ENCODE measurements at places on chromosomes 1 and 21.

- DNase-seq, result peak; percentile 59
These were observed 5.1 kb upstream of the CLEC20A start for GRCh38 chr1:178501705-178502329.

DNA sequence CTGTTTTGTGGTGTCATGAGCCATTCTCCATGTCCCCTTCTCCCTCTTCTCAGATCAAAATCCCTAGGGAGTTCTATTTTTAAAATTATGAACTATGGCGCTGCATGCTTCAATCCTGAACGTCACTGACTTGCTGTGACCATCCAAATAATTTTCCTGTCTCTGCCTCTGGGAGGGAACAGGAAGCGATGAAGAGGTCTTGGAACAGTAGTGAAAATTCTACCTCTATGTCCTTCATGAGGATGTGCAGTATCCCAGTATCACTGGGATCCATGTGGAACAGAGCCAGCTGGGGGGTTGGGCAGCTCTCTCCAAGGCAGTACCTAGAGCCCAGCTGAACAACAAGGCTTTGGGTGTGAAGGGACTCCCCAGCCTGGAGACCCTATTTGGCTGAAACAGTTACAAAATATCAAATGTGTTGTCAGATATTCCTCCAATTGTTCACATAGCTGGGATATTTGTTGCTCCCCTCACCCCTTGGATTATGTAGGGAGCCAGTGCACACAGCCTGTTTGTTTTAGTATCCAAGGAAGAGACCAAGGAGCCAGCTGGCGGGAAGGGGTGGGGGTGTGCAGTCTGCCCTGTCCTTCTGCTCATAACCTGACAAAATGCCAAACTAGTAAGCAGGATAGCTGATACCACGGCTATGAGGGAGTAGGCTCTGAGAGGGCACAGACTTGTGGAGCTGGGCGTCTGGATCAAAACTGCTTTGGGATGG lies 7.6 kb downstream of the DCLRE1B start:
- DNase-seq, result no peak

DNA sequence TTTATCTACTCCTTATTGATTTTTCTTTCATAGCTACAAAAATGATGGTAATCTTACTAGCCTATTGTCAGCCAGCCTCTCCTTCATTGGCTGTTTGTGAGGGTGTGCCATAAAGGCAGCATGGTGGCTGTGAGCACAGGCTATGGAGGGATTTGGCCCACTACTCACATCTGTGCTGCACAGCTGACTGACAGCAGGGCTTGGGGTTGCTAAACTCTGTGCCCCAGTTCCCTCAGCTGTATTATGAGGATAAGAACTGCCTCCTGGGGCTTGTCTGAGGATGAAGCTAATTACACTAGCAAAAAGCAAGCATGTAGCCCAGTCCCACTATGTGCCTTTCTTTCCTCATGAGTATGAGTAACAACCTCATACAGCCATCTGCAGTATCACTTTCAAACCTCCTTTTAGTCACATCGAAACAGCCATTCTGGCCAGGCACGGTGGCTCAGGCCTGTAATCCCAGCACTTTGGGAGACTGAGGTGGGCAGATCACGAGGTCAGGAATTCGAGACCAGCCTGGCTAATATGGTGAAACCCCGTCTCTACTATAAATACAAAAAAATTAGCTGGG lies 66.2 kb downstream of the COQ8A start:
- DNase-seq, result no peak

DNA sequence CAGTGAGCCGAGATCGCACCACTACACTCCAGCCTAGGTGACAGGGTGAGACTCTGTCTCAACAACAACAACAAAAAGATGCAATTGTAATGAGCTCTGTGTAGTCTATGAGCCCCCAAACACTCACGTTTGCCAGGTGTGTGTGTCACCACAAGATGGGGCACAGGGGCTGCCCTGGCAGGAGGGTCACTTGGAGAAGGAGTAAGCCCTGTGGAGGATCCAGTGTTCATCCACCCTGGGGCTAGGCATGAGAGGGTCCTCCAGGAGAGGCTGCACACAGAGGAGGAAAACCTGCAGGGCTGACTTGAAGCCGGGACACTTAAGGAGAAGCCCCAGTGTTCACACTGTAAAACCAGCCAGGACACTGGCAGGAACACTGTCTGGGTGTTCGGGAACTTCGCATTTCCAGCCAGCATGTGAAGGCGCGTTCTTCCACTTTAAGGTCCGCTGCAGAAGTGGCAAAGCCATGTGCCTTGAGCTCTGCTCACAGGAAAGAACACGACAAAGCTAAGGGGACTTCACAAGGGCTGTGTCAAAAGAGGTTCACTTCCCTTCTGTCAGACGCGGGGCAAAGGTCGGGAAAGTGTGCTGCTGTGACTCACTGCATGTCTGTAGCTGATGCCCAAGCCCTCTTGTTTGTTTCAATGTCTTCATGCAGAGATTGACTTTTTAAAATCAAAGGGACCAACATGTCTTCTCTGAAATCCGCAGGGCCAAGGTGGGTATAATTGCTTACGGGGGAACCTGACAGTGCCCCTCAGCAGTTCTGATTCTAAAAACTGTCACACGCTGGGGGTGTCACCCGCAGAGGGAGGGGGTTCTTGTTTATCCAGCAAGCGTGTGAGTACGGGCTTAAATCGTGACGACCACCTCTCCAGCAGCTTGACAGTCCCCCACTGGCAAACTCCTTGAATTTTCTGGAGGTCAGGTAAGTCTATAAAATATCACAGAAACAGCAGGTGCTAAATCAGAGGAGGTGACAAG lies 102.8 kb downstream of the RIPK4 start:
- no peak for DNase-seq

DNA sequence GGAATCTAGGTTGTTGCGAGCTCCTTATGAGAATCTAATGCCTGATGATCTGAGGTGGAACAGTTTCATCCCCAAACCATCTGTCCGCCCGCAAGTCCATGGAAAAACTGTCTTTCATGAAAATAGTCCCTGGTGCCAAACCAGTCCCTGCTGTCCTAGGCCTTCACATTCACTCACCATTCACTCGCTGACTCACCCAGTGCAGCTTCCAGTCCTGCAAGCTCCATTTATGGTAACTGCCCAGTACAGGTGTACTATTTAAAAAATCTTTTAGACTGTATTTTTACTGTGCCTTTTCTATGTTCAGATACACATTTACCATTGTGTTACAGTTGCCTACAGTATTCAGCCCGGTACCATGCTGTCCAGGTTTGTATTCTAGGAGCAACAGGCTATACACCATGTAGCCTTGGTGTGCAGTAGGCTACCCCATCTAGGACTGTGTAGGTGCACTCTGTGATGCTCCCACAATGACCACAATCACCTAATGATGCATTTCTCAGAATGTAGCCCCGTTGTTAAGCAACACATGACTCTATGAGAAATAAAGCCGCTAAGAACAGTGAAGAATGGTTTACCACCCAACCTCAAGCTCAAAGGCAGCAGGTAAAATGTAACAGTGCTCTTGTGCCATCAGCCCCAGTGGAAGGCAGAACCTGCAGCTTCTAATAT lies 2.4 kb downstream of the ECHDC2 start:
- no peak for DNase-seq

GRCh38 chr1:108803548-108803947 lies 53.3 kb downstream of the AKNAD1 start:
- no peak for DNase-seq

GRCh38 chr1:39625462-39626273 lies 13.8 kb downstream of the HEYL start:
- no peak for DNase-seq

DNA sequence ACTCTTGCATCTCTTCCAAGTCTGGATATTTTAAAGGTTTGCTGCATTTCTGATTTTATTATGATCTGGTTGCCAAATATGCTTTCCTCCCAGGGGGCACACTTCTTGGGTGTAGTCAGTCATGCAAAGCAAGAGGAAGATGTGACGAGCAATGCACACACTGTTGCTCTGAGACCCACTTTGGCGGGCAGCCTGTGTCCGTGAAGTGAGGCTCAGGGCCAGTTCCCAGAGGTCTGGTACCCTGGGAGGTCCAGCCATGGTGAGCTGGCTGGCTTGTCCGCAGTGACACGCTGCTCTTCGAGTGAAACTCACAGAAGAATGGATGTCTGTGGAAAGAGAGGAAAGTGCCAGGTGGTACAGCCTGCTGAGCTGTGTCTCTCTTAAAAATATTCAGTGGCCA lies 52.8 kb upstream of the EDN2 start:
- no peak for DNase-seq

DNA sequence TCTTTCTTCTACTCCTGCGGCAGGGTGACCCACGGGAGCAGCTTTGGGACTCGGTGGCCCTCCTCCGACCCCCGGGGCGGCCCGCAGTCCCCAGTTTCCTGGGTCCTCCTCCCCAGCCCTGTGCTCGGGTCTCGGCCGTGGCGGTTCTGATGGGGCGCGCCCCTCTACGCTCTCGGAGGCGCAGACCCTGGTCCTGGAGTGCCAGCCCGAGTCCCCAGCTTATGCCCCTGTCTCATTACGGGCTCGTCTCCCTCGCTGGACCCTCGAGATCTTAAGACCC lies 430 bp downstream of the BTG2 start:
- DNase-seq, result no peak

DNA sequence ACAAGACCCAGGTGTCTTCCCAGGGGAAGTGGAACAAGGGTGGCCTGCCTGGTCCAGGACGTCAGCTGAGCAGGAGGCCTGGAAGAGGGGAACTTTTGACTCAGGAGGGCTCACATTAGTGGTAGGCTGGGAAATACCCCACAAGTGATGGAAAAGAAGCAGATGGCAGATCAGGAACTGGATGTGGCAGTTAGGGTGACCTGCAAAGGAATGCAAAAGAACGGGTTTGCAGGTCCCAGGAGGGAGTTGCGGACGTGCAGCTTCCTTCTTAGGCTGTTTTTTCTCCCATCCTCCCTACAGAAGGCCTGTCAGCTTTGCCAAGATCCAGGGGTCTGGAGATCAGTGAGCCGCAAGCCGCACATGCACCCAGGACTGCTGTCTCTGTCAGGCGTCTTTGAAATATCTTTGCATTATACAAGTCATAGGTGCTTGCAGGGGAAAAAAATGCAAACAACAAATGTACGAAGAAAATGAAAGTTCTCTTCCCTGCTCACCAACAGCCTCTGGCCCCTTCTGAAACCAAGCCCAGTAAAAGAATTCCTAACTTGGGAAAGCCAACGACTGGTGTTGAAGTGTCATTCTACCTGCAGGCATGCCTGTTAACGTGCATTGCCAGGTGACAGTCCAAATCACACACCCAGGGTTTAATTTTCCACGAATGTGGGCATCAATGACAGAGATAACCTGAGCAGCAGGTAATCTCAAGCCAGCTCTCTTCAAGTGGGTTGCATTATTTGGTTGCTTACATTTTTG lies 34.4 kb downstream of the NENF start:
- no peak for DNase-seq

DNA sequence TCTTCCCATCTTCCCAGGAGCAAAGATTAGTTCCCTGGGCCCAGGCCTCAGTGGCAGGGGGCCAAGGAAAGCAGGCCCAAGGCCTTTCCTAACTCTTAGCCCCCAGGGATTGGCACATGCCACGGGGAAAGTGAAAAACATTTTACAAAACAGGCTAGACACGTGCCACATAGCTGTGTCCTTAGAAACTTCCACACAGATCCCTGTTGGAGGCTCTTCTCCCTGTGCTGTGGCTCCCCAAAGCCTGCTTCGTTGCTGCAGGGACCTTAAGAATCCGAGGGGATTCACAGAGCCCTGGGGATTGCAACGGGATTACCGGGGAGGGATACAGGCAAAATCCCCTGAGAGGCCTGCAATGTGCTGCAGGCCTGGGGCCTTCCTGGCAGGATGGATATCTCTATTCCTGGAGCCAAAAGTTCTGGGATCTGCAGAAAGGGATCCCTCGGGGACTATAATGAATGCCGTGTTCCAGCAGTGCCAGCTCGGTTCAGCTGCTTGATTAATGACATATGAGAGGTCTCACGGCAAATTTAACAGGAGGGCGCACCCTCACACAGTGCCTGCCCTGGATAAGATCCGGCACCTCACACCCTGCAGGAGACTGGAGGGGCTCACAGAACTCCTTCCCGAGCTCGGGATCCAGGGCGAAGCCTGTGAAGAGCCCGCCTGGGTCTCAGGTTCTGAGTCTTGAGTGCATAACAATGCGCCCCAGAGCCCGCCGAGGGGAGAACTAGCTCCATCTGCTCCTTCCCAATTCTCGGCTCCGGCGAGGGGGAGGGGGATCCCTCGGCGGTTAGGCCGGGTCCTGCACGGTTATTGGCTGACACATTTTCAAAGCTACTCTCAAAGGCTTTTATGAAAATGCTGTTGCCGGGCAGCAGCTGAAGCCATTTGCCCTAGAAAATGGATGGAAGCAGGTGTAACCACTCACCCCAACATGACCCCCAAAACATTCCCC lies 15.3 kb upstream of the RGS8 start:
- DNase-seq, result no peak

GRCh38 chr1:23745515-23745914 lies 2.2 kb downstream of the ELOA start:
- DNase-seq, result peak; percentile 13

- DNase-seq, result no peak
These were observed 12.2 kb downstream of the KIAA2013 start for GRCh38 chr1:11914024-11914423.

- no peak for DNase-seq
These were observed 53.1 kb upstream of the PPP2R5A start for GRCh38 chr1:212232090-212232489.

DNA sequence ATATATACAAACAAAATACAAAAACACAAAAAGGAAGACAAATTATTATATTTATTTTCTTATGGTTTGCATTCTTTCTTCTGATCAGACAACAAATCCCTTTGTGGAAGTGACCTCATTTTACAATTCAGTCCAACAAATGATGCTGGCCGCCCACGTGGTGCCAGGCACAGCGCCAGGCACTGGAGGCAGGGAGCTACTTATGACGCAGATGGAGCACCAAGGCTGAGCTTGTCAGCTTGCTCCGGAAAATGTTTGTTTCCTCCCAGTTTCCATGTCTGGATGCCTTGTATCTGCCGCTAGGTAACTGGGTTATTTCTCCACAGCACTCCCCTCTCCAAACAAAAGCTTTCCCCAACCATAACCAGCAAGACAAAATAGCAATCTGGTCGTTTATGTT lies 30.7 kb upstream of the CD34 start:
- DNase-seq, result no peak

- DNase-seq, result no peak
These were observed 536.9 kb upstream of the ADGRL4 start for GRCh38 chr1:79543394-79543793.

DNA sequence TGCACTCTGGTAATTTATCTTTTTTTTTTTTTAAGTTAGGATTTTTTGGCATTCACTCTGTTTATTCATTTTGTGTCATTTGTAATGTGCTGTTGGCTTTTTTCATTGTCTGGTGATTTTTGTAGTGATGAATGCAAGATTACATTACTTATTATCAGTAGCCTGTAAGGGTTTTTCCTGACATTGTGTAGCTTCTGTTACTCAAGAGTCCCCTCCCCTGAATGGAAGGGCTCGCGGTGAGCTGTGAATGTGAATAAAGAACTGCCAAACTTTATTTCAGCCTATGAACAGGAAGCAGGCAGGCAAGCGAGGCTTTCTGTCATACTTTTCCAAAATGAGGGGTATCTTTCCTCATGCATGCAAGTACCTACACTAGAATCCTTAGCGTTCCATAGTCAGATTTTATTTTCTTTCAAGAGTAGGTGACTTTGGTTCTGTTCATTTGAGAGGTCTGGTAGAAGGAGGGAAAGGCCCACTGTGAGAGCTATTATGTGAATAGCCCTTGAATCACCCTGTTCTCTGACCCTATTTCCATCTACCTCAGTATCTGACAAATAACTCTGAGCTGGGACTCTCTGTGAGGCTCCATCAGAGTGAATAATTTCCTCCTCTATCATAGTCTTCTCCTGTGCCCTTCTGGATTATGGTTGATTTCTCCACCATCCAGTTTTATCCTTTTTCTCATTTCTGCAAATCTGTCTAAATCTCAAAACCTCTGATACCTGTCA lies 114.0 kb downstream of the CD247 start:
- no peak for DNase-seq

GRCh38 chr1:211738691-211739301 lies 63.4 kb upstream of the NEK2 start:
- peak; percentile 43 for DNase-seq
